ENCODE measurements at places on chromosomes 6 and 20. TPM values are rescaled to one million over a fixed set of nuclear protein-coding genes. Genes with fewer than 3 reads are reported as not detected.

DNA sequence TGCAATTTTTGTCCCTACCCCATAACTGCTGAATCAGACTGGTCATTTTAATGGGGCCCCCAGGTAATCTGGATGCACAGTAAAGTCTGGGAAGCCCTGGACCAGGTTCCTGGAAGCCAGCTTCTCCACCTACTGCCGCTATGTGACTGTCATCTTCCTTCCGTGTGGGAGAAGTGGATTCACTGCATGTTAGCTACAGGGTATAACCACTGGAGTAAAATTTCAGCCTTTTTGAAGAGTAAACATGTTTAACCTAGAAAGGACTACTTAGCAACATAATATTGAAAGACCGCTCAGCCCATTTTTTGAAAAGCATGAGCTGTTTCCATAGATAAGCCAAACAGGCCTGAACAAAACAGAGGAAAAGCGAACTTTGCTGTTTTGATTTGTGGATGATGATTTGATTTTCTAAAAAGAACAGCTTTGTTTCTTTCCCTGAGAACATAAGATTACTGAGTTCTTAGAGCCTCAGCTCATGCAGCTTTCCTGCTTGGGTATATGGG lies 208.1 kb downstream of the PLCB4 start:
- no peak for DNase-seq

- DNase-seq: no peak
These were observed 19.3 kb downstream of the MAFB start for GRCh38 chr20:40669692-40670091.

GRCh38 chr6:3882866-3883265 lies 33.7 kb downstream of the FAM50B start:
- DNase-seq: no peak

DNA sequence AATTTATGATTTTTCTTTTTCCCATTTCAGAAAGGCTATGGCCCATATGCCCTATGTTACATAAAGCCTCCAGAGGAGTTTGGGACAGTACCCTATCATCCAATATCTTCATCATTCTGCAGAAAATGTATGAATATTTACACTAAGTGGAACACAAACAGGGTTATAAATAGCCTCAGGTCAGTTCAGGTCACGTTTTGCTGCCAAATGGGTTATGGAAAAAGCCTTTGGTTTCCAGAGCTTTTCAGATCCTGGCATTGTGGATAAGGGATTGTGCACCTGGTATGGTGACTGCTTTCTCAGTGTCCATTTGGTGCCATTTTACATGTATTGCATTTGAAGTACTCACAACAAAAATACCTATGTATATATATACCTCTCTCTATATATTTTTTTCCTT lies 29.4 kb downstream of the UTRN start:
- no peak for DNase-seq

DNA sequence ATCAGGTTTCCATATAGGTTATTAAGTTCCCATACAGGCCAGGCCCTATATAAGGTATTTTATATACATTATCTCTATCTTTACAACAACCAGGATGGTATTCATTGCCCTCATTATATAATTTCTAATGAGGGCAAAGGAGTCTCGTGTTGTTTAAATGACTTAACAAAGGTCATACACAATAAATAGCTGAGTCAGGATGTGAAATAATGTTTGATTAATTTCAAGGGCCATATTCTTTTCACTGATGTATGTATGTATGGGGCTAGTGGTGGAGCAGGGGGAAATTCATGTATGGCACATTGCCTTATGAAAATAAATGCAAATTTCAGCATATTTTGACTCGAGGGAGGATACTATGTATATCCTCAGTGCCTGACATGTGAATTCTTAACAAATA lies 200.7 kb downstream of the FAXC start:
- DNase-seq: no peak

- DNase-seq: no peak
These were observed 26.8 kb upstream of the GLP1R start for GRCh38 chr6:39021779-39022178.

DNA sequence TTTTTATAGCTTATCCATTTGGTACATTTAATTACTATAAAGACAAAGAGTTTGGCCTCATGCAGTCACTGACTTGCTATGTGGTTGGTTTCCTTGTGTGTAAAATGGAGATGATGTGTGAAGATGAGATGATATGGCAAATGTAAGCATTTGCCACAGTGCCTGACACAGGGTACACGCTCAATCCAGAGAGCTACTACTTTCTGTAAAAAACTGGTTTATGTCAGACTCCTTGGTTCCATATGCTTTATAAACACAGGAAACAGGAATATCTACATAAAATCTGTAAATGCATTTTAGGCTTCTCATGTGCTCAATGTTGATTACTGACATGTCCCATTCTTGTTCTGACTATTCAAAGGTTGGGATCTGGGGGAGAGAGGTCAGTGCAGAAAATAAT lies 10.4 kb downstream of the HIVEP1 start:
- no peak for DNase-seq

DNA sequence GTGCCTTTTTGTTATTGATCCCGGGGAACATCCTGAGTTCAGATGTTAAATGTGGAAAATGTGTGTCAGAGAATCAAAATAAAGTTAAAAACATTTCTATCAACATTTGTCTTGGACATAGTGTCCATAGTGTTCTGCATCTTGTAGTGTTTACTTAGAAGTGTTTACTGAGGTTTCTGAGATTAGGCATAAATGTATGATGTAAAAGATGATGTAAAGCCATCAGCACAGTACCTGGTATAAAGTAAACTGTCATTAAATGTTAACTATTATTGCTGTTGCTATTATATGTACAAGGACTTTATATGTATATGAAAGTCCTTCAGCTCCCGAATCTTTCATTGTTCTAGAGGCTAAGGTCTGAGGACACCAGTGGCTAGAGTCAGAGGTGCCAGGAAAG lies 28.2 kb upstream of the VEGFA start:
- DNase-seq: no peak

DNA sequence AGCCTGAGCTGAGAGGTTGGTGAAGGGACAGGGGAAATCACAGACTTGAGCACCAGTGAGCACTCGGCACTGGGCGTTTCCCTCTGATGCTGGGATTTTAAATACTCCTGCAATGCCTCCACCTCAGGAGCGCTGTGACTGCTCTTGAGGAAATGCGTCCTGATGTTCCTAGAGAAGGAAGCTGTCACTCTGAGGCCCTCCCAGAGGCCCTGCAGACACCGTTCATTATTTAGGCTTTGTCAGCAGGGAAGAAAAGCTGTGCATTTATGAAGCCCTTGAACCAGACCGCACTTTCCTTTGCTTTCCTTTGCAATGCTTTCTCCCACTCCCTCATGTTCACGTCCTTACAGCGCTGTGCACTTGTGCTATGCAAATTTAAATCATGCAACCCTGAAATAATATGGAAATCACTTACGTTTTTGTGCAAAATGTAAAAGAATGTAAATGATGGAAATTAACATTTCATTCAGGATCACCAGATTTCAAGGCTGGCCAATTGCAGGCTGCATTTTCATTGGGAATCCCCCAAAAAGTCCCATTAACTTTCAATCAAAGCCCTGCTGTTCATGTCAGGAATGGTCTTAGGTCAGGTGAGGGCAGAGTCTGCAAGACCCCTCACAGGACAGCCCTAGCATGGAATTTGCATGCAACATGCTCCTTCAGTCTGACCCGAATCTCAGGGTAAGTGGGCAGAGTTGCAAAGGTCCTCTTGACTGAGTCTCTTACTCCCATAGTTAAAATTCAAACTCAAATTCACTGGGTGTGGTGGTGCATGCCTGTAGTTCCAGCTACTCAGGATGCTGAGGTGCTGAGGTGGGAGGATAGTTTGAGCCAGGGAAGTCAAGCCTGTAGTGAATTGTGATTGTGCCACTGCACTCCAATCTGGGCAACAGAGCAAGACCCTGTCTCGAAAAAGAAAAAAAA lies 45.8 kb upstream of the SYNDIG1 start:
- no peak for DNase-seq

GRCh38 chr6:69763763-69764162 lies 33.0 kb downstream of the LMBRD1 start:
- no peak for DNase-seq

DNA sequence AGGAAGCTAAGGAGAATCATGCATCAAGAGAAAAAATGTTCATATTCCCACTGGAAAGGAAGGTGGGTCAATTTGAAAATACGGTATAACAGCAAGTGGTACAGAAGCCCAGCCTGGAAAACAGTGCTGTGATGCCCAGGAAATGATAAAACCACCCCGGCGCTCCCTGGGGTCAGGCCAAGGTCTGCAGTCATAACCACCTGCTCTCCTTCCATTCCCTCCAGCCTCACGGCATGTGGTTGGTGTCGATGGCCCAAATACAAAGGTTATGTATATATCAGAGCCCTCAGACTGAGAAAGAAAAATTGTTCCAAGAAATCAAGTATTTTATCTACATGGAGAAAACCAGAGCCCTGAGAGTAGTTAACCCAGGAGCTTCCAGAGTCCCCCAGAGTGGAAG lies 208.1 kb upstream of the CDYL start:
- no peak for DNase-seq

Gene GABRR2
- polyA plus RNA-seq: 2.3 TPM

Gene SNAP25
- 6.7 TPM for polyA plus RNA-seq

Gene TNFRSF21
- polyA plus RNA-seq: 29.0 TPM

Gene ARFGAP1
- polyA plus RNA-seq: 64.4 TPM

Gene FAXC
- polyA plus RNA-seq: 4.7 TPM

Gene ADAM33
- polyA plus RNA-seq: 7.6 TPM
